ENCODE measurements at places on chromosomes 13 and 19.

GRCh38 chr19:29323021-29323430, 110.1 kb upstream of the UQCRFS1 start:
- no peak for DNase-seq

DNA sequence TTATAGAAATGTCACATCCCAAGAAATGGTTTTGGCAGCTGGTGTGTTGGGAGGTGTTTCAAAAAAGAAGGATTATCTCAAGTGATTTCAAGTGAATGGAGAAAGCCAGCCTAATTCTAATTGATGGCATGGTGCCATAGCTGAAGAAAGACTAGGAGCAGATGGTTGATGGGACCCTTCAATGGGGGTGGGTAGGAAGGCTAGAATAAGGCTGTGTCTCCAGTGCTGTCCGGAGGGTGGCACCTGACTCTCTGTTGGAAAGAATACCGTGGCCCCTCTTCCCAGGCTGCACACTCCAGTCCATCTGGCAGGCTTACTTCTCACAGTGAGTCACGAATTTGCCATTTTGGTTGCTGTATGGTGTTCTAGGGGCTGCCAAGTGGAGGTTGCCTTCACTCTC, 51.0 kb upstream of the GPR12 start:
- DNase-seq, result peak; percentile 96

- no peak for DNase-seq
Observed at GRCh38 chr13:51793570-51794271, 10.2 kb downstream of the DHRS12 start.

GRCh38 chr13:90493667-90494066, 853.8 kb upstream of the MIR17HG start:
- DNase-seq, result no peak

DNA sequence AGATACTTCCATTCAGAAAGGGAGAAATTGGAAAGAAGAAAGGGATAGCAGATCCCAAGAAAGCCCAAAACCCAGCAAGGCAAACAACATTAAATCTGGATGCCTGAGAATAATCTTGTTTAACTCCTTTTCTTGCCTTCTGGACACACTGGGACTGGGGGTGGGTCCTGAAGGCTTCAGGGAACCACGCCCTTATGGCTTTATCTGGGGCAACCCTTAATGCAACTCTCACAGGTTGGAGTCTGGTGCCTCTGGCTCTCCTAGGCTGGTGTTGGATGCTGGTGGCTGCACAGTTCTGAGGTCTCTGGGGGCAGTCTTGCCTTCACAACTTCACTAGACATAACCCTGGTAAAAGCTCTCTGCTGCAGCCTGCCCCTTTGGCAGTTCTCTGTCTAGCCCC, 27.9 kb downstream of the PAN3 start:
- no peak for DNase-seq

GRCh38 chr19:40609561-40610395, 8.6 kb downstream of the LTBP4 start:
- DNase-seq, result peak; percentile 6

DNA sequence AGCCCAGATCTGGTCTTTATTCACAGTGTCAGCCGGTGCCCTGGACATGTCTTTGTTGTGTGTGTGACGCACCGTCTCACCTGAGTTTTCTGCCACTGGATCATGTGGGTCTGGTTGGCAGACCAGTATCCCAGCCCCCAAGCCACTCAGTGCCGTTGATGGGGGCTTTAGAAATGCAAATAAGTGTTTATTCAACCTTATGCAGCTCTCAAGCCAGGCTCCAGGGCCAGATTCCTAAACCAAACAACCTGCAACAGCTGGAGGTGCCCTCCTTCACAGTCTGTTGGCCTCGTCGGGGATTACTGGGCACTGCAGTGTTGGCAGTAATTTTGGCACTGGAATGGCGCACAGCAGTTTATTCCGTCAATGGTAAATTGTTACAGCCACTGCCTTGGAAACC, 21.6 kb downstream of the FAM124A start:
- DNase-seq, result peak; percentile 41

DNA sequence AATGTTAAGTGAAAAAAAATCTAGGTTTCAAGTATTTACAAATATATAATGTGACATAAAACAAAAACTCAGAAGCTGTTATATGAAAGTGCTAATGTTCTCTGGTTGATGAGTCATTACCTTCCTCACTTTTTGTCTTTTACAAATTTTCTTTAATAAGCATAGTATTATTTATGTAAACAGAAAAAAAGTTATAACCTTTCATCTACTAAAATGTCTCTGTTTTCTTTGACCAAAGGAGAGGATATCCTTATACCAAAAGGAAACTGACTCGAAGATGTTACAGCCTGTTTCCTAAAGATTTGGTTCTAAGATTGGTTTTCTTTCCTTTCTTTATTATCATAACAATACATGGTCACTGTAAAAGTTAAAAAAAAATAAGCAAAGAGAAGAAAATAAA, 38.0 kb downstream of the RCBTB2 start:
- no peak for DNase-seq

- peak; percentile 42 for DNase-seq
Observed at GRCh38 chr13:90281709-90282108, 1065.8 kb upstream of the MIR17HG start.

DNA sequence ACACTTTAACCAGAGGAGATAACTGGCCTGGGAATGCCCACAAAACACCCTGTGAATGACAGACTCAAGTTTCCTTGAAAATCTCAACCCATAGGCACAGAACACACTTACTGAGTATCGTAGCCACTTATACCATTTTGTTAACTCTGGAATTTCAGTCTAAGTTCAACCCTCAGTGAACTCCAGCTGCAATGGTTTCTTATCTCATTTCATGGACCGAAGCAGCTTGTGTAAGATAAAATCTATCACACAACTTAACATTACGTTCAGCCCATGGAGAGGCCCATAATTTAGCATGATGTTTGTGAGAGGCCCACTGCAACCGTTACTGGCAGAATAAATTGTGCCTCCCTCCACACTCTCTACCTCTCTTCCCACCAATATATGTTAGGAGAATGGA, 323.0 kb downstream of the DNAJC15 start:
- DNase-seq, result no peak

- no peak for DNase-seq
Observed at GRCh38 chr19:38769635-38770211, 3.6 kb downstream of the LGALS7 start.

- no peak for DNase-seq
Observed at GRCh38 chr13:67033170-67033569, 197.0 kb downstream of the PCDH9 start.

DNA sequence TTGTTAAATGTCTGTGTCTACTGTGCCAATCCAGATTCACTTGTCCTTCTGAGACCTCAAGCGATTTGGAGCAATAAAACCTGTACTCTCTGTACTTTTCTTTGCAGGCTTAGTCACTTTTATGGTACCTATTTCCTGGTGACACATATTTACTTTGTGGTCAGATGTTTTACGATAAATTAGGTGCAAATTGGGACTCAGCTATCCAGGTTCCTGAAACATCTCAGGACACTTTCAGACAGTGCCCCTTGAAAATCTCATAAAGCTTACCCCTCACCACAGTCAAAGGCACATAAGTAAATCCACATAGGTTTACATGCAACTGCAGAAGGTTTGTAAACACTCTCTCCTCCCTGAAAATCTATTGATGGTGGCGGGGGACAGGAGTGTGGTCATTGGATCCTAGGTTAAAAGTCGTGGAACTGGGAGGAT, 438.8 kb downstream of the EFNB2 start:
- DNase-seq, result no peak

DNA sequence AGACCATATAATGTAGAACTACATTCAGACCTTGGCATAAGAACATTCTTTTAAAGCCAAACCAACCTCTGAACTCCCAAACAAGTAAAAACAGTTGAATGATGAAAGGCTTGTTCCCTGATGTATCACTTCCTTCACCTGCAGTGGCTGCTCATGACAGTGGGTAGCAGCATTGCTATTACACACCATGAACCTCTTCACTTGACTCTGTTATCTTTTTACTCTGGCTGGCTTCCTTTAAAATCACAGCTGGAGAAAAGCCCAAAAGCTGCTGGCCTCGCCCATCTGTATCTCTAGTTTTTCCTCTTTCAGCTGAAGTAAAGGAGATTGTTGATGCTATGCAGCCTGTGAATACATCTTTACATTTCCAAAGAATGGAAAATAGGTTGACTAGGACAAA, 22.6 kb downstream of the THSD1 start:
- DNase-seq, result no peak

- peak; percentile 55 for DNase-seq
Observed at GRCh38 chr13:50386541-50387050, 371.4 kb downstream of the KCNRG start.

GRCh38 chr13:81171065-81171647, 830.2 kb upstream of the SPRY2 start:
- no peak for DNase-seq

DNA sequence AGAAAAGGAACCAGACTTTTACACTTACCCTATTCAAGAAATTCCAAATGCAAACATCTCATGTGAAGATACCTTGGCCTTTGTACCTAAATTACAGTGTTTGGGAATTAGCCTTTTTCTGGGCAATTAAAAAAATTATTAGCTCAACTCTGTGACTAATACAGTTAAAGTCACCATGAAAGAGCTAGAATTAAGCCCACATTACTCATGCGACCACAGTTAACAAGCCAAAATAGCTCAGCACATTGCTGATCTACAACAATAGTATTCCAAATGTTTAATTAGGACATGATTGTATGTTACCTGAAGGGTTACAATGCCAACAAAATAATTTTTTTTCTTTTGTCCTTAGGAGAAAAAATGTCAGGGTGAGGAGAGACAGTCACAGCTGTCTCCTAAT, 263.6 kb upstream of the GPC6 start:
- no peak for DNase-seq

DNA sequence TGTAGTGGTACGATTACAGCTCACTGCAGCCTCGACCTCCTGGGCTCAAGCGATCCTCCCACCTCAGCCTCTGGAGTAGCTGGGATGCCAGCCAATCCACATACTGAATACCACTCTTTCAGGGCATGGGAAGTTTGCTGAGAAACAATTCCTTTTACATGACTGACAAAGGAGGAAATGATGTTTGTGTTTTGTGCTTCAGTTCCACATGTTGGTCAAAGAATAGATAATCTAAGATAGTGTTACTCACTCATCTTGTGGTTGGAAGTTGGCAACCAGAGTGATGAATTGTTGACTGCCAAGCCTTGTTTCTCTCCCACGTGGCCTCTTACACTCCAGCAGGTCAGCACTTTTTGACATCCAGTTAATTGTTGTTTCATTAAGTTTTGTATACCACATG, 7.6 kb downstream of the MBD3L2B start:
- DNase-seq, result no peak

- no peak for DNase-seq
Observed at GRCh38 chr13:45194081-45194939, 6.5 kb downstream of the KCTD4 start.

DNA sequence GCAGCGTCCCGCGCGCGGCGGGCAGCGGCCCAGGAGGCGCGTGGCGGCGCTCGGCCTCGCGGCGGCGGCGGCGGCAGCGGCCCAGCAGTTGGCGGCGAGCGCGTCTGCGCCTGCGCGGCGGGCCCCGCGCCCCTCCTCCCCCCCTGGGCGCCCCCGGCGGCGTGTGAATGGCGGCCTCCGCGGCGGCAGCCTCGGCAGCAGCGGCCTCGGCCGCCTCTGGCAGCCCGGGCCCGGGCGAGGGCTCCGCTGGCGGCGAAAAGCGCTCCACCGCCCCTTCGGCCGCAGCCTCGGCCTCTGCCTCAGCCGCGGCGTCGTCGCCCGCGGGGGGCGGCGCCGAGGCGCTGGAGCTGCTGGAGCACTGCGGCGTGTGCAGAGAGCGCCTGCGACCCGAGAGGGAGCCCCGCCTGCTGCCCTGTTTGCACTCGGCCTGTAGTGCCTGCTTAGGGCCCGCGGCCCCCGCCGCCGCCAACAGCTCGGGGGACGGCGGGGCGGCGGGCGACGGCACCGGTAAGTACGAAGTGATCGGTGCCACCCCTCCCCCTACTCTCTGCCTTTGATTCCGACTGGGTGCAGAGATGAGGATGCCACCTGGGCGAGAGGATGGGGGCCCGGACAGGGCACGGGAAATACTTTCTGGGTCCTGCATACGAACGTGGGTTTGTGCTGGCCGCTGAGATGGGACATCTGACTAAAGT, 874 bp downstream of the TRIM28 start:
- DNase-seq, result no peak

DNA sequence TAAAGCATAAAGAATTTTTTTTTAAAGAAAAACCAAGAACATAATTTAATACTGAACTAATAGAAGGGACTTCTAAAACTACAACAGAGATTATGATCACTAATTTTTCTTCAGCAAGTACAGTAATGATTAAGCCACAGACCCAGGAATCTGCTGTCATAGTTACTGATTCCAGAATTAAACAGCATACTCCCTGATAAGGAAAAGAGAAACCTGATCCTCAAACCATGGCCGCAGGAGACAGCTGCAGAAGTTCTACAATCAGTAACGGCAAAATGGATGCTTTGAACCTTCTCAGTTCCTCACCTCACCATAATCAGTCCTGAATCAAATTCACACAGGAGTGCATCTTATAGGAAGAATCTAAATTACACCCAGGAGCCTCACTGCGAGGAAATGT, 939.0 kb upstream of the SLITRK1 start:
- no peak for DNase-seq

DNA sequence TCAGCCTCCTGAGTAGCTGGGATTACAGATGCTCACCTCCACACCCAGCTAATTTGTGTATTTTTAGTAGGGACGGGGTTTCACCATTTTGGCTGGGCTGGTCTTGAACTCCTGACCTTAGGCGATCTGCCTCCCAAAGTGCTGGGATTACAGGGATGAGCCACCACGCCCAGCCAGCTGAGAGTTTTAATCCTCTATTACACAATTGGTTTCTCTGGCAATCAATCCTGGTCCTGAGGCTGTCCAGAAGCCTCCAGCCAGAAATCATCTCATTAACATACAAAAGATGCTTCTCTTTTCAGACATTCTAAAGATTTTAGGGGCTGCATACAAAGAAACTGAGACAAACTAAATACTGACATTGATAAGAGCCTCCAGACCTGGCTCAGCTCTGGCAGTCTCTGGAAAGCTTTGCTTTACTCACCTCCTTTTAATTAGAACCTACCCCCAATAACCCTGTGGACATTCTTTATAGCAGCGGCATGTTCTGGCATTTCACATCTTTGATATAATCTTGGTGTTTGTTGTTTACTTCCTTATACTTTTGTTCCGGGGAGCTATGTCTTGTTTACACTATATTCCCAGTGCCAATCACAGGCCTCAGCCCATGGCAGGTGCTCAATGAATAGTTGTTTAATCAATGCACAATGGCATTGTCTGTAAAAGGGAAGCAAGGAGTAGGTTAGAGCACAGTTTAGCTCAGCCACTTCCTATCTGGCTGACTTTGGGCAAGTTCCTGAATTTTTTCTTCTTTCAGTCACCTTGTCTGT, 4.1 kb upstream of the ZNF724 start:
- no peak for DNase-seq

- DNase-seq, result no peak
Observed at GRCh38 chr19:47994209-47994802, at the start of gene ELSPBP1. Gene ELSPBP1 (plus strand): TSS chr19:47994632. CDS start chr19:48008668, 14,036 bp downstream.

DNA sequence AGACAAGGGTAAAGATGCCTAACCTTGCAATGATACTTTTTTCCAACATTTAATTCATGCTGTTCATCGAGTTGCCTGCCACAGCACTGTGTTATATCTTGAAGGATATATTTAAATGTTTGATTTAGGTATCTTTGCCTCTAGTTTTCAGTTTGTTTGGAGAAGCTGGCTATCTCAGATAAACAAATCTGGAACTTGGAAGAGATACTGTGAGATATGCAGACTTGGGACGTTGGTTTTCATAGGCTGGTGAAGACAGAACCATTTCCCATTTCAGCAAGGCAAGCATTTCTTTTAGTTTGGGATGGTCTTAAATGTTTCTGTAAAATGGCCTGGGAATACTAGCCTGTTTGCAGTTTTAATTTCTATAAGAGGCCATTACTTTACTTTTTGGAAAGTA, 3.3 kb downstream of the RNASEH2B start:
- no peak for DNase-seq
